ENCODE measurements at places on chromosomes 1 and 21.

- DNase-seq: no peak
Observed at GRCh38 chr1:102852613-102853012, 255.7 kb downstream of the COL11A1 start.

- DNase-seq: no peak
Observed at GRCh38 chr1:160077486-160077885, 3.9 kb upstream of the KCNJ9 start.

- no peak for DNase-seq
Observed at GRCh38 chr1:203932556-203932955, 71.2 kb downstream of the SNRPE start.

DNA sequence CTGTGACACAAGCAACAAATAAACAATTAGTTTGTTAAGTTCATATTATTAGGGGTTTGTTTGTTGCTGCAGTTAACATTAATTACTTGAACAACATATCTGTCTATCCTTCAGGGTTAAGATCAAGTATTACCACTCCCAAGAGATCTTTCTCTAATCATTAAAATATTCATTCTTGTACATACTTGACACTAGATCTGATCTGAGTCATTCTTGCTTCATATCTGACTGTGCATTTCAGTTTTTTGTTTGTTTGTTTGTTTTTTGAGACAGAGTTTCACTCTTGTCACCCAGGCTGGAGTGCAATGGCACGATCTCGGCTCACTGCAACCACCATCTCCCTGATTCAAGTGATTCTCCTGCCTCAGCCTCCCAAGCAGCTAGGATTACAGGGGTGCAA, 613.3 kb upstream of the PLXNA2 start:
- DNase-seq: no peak

DNA sequence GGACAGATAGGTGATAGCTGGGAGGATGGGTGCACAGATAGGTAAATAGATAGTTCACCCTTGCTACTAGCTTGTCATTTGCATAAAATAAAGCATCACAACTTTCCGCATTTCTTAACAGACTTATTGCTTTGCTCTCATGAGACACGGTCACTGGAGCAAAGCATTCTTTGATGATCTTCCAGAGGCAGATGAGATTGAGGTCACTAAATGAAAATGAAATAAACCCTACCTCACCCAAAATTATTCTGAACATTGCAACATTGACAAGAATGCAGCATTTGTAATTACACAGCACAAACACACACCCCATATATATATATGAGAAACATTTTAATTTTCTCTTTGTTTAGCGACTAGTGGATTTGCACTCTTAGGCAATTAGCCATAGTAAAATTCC, 107.6 kb downstream of the SNX7 start:
- no peak for DNase-seq

- DNase-seq: no peak
Observed at GRCh38 chr1:145926686-145927062, 610 bp downstream of the RBM8A start.

DNA sequence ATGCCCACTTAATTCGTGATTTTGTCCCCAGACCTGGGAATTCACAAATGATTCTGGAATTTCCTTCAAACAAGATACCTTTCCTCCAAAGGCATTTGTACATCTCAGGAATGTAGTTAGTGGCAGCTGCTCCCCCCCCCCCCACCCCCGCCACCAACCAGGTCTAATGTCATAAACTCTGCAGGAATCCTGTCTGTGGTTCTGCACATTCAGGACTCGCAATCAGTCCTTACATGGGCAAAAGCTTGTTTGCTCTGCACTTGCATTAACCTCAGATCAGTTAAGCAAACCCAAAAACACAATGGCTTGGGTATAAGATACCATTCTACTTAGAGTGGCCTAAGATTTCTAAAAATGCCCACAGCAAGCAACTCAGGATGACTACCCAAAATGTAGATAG, 143.8 kb downstream of the TGFB2 start:
- DNase-seq: peak; percentile 72

DNA sequence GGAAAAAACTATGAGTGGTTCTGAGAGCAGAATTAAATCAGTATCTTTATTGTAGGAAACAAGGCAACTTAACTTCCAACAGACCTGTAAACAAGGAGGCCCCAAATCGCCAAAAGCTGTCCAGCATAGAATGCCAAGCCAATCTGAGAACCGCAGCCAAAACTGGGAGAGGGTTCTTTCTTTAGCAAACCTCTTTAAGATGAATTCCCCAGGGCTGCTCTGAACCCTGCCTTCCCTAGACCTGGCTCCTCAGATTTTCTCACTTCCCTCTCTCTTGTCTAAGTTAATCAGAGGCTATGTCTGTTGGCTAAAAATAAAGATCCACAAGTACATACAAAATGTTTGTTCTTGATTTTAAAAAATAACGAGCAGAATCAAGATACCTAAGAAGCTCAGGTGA, 141.4 kb downstream of the SMYD3 start:
- DNase-seq: no peak

DNA sequence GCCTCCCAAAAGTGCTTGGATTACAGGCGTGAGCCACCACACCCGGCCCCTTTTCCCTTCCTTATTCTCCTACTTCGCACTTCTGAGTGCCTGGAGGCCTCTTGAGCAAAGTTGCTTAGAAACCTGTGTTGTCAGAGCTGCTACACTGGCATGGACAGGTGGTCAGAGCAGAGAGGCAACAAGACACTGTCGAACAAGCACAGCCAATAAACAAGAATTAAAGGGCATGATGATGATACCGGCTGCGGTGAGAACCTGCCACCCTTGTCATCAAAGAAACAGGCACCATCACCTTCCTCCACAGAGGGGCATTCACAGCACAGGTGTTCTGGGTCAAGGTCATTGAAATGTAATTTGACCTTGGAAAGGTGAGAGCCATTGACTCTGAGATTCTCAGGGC, 23.3 kb downstream of the STUM start:
- no peak for DNase-seq

GRCh38 chr21:18147678-18148077, 97.0 kb upstream of the CHODL start:
- no peak for DNase-seq

GRCh38 chr21:35942211-35943144, 117.8 kb downstream of the SETD4 start:
- no peak for DNase-seq

- DNase-seq: peak; percentile 40
Observed at GRCh38 chr1:28208818-28209441, 23.9 kb downstream of the DNAJC8 start.

- no peak for DNase-seq
Observed at GRCh38 chr1:51738681-51739080, 121.8 kb downstream of the OSBPL9 start.

GRCh38 chr1:234925440-234926263, 203.0 kb downstream of the TOMM20 start:
- DNase-seq: peak; percentile 61

DNA sequence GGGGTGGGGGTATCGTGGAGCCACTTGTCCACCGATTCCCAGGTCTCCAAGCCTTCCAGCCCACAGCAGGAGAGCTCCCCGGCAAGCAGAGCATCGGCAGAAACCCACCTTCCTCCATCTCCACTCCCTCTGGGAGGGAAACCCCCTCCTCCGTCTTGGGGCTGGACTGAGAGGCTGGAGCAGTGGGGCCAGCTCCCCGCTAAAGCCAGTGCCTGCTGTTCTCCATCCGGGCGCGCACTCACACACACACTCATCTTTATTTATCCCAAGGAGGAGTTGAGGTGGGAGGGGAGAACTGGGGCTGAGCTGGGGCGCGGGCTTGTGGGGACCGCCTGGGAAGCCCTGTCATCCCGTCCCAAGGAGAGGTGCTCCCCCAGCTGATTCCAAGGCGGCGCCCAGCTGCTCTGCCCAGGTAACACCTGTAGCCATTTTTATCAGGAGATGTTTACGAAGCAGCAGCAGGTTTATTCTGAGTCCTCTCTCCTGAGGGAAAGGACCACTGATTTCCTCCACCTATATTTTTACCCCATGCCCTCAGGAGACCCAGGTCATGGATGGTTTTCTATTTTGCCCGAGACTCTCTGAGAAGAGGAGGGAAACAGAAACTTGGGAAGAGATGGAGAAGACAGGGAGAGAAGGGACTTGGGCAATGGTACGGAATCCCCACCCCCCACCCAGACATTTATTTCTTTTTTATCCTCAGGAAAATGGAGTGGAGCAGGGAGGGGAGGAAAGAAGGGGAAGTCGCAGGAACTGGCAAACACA, 2.1 kb downstream of the KCNN3 start:
- DNase-seq: no peak

DNA sequence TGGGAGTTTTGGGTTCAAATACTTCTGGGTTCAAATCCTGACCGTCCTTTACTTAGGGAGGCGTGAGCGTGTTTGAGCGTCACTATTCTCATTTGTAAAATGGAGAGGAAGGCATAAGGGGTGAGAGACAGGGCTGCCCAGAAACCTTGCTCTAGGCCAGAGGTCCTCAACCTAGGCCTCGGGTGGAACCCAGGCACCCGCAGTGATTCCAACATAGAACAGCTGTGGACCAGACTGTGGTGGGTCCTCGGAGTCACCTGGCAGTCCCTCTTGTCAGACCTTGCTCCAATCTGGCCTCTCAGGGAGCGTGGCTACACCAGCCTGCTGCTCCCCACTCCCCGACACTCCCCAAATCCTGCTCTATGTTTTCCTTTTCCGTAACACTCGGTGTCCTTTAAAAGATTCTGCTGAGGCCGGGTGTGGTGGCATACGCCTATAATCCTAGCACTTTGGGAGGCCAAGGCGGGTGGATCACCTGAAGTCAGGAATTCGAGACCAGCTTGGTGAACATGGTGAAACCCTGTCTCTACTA, 116.4 kb downstream of the PGBD5 start:
- DNase-seq: no peak

- no peak for DNase-seq
Observed at GRCh38 chr21:32599526-32599925, 12.7 kb downstream of the CFAP298 start.

GRCh38 chr1:152870831-152871730, 7.0 kb upstream of the SMCP start:
- DNase-seq: peak; percentile 26

DNA sequence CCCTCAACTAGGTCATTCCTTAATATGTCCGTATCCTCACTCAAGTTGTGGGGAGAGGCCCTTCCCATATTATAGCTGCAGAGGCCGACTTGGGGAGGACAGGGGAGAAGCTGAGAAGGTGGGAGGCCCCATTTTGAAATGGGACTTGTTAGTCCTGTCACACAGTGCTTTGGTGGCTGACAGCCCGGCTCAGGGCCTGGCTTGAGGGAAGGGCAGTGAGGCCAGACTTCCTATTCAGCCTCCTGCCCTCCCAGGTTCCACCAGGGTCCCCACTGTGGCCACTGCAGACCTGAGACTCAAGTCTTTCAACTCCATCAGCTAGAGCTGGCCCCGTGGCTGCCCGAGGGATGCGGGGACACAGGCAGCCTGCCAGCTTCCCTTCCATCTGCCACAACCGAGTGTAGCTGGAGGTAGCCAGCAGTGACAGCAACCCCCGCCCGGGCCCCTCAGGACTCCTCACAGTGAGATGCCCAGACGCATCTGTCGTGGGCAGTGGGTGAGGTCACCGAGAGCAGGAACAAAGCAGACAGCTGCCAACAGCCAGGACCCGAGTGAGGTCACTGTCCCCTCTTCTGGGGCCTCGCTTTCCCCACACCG, 36.9 kb downstream of the SIM2 start:
- DNase-seq: no peak

DNA sequence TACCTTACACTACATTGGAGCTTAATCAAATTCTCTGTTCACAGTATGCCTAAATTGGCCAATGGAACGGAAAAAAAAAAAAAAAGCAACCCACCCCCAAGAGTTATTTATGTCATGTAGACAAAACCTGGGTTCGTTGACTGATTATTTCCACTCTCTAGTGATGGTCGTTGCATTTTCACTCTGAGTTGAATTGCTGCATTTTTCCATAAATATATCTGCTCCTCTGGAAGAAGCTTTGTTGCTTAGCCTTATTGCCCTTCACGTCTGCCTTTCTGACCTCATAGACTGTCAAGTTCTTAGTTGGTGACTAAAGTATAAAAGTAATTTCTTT, 90.2 kb upstream of the RUNX1 start:
- no peak for DNase-seq

DNA sequence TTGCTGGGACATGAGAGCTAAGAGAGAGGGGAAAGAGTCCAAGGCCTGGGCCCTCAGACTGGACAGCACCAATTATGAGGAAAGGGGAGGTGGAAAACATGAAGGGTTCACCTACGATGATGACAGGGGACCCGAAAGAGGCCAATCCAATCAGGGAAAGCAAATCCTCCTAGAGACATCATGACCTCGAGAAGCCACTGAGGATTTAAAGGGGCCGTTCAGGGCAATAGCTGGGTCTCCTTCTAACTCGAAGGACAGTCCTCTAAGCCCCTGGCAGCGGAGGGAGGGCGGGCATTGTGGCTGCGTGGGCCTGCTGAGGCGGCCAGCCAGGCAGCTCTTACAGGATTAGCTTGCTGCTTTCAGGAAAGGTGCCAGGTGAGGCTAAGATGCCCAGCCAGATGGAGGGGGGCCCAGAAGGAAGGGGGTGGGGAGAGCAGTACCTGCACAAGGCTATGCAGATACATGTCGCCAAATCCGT, 7.4 kb downstream of the MEF2D start:
- DNase-seq: no peak

- no peak for DNase-seq
Observed at GRCh38 chr21:42767561-42767835, 111.8 kb downstream of the WDR4 start.

All from Caco-2 (cell line).